Left lung (tissue), 14 donors: ENCODE measurements at places on chromosomes 5 and 9. TPM values are rescaled to one million over a fixed set of nuclear protein-coding genes. Genes with fewer than 3 reads are reported as not detected.

DNA sequence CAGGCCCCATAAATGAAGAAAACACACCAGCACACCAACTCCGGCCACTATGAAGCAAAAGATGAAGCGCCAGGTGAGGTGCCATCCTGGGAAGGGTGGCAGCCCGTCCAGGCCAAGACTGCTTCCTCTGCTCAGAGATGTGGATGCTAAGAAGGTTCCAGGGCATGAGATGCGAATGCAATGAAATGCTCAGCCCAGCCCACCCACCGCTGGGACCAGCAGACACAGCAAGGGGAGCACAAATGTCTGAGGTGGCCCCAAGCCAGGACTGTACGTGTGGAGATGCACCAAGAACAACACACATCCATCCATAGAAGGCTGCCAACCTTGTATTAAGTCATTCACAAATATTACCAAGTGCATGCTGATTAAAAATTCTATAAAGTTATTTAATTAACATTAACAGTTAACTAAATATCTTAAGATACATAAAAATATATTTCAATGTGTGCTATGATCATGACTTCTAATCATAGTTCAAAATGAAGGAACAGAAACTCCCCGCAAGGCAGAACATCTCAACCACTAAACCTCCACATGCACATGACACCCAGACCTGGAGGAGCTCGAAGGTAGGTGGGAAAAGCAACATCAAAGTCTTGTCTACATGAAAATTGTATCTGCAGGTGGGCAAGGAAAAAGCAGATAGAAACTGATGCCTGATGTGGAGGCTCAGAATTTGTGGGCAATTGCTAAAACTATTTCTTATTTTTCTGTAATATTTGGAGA is 43.7 kb downstream of the BICD2 start:
- H3K27ac ChIP-seq, result no peak overlapping the region
- DNase-seq, result no peak
- H3K4me3 ChIP-seq, result no peak overlapping the region
- H3K27me3 ChIP-seq, result no peaks in the 10 kb centered on the region
- no peaks in the 10 kb centered on the region for H3K36me3 ChIP-seq

DNA sequence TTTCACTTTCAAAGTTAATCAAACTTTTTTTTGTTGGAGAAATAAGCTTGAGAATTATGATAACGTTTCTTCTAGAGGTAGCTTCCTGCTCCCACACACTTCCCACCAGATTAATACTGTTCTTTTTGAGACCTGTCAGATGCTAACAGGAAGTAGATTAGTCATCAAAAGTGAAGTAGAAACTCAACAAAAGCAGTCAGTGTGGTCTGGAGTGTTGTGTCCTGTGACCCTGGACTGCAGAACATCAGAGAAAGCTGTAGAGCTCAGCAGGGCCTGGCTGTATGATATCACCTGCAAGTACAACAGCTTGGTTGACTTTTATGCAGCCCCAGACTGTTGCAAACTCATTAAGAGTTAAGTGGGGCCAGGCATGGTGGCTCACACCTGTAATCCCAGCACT is 495.7 kb upstream of the CYLC2 start:
- no peaks in the 10 kb centered on the region for H3K36me3 ChIP-seq
- no peak overlapping the region for H3K27ac ChIP-seq
- no peaks in the 10 kb centered on the region for H3K27me3 ChIP-seq
- no peak overlapping the region for H3K4me3 ChIP-seq
- DNase-seq, result no peak

GRCh38 chr9:133461975-133462374 is 2.2 kb downstream of the CACFD1 start:
- no peaks in the 10 kb centered on the region for H3K27me3 ChIP-seq
- no peak overlapping the region for H3K4me3 ChIP-seq

- H3K27ac ChIP-seq, result no peak overlapping the region
- H3K4me3 ChIP-seq, result no peak overlapping the region
- peaks cover 10% of the 10 kb centered on the region for H3K4me1 ChIP-seq
- H3K36me3 ChIP-seq, result no peaks in the 10 kb centered on the region
- no peak for DNase-seq
Measured at GRCh38 chr5:107293541-107294210, 377.1 kb downstream of the EFNA5 start.

- DNase-seq, result no peak
- no peak overlapping the region for H3K4me3 ChIP-seq
Measured at GRCh38 chr9:89171231-89171630, 7.4 kb downstream of the SHC3 start.

The XRCC4 gene
- total RNA-seq, result 7.5 TPM
